ENCODE measurements at places on chromosomes 2 and 18. TPM values are rescaled to one million over a fixed set of nuclear protein-coding genes. Genes with fewer than 3 reads are reported as not detected.

The LYPD6B gene
- total RNA-seq: 64.9 TPM

The EMILIN2 gene
- total RNA-seq: 5.9 TPM

The BUB1 gene
- 44.1 TPM for total RNA-seq

The SPDYA gene
- not detected for total RNA-seq

The TMEM247 gene
- not detected for total RNA-seq

The DAW1 gene
- total RNA-seq: not detected

The CFC1 gene
- not detected for total RNA-seq

Data from HFFc6 (cell line).